ENCODE measurements at places on chromosomes 4 and X.

GRCh38 chr4:5922556-5922955 lies 29.7 kb upstream of the CRMP1 start:
- DNase-seq = no peak

- no peak for DNase-seq
Measured at GRCh38 chr4:183422962-183423631, 21.3 kb upstream of the CDKN2AIP start.

GRCh38 chr4:2649604-2650114 lies 106.5 kb downstream of the TNIP2 start:
- no peak for DNase-seq

DNA sequence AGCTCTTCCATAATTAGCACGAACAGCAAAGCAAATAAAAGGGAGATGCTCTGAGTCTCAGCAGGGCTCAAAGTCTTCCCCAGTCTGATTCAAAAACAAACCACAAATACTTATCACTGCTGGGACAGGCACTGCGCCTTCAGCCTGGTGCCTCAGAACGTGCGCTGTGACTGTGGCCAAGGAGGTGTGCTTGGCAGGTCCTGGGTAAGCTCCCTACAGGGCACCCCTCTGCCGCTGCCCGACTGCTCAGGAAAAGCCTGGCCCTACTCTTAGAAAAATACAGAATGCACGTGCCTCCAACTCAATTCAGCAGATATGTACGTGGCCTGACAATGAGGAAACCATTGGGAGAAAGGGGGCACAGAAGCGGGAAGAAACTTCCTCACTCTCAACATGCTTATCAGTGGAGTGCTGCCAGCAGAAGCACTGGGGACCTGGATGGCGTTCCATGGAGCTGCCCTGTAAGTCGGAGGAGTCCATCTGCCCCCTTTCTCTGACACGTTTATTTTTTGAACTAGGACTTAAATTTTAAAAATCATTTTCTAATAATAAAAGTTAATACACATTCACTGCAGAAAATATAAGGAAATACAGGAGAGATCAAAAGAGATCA lies 86.8 kb downstream of the GATB start:
- no peak for DNase-seq

GRCh38 chrX:51026862-51027261 lies 116.3 kb downstream of the BMP15 start:
- no peak for DNase-seq

DNA sequence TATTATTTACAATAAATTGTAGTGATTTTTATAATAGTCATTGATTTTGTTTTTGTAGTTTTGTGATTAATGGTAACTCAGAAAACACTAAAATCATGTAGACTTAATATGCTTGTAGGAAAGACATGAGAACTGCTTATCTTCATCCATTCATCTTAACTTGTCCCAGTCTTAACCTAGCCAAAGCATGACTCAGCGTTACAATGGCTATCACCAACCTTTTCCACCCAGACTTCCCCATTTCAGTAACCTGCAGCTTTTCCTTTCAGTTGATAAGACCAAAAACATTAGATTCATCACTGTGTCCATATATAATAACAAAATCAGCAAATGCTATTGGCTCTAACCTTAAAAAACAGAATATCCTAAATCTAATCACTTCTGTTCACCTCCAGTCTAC lies 106.2 kb upstream of the KLF8 start:
- no peak for DNase-seq

DNA sequence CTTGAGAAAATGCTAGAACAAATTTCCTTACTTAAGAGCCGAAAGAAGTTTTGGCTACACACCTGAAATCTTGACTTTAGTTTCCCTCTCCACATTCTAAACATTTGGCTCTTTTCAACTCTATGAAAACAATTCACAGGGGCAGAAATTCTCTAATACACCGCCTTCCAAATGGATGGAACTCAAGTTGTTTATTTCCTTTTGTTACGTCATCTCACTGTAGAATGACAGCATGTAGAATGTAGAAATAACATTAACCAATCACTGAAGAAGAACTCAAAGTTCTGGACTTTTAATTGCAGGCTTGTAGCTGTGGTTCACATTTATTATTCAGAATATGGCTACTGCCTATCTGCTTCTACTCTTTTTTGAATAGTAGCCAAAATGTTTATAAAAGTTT lies 1.9 kb downstream of the DMP1 start:
- DNase-seq = no peak

DNA sequence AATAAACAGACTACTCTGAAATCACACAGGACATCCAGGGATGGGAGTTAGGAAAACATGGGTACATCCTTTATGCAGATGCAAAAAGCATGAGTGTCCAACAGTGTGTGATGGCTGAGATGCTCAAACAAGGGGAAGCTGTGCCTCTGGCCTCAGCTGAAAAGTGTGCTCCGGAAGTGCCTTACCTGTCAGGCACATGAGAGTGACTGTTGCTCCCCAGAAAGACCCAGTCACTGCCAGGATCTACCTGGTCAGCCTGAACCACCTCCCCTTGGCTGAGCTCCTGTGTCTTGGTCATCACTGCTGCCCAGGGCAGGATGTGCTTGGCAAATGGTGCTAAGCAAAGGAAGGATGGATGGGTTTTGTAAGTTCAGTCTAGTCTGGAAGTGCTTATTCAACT lies 4.0 kb downstream of the PPP2R2C start:
- no peak for DNase-seq

GRCh38 chrX:135707880-135708279 lies 5.6 kb upstream of the CT45A1 start:
- DNase-seq = no peak

DNA sequence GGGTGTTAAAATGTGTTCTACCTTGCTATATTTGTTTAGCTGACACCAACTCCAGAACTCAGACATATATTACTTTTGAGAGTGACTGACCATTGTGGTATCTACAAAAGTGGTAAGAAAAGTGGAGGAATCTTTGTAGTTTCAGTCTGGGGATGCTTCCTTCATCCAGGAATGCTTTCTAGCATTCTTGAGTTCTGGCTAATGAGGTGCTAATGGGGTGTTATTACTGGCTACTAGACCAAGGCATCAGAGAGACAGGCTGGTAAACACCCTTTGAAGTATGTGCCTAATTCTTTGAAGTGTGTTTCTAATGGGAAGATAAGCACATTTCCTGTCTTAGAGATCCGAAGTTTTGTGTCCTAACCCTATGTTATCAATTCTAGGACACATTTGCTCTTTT lies 310.4 kb downstream of the SPRY1 start:
- no peak for DNase-seq

DNA sequence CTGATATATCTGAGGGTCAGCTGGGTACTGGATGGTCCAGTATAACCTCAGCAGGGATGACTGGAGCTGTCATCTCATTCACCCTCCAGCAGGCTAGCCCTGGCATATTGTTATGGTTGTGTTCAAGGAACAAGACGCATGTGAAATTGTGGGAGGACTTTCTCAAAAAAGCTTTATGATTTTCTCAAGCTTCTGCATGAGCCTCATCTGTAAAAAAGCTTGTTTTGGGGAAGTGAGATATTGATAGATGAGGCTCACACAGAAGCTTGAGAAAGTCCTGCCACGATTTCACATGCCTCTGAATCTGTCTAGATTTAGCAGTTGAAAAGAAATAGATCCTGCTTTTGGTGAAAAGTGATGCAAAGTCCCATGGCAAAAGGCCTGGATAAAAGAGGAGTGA lies 93.4 kb downstream of the SPCS3 start:
- no peak for DNase-seq

GRCh38 chrX:133669214-133669613 lies 253.9 kb upstream of the GPC4 start:
- DNase-seq = no peak

GRCh38 chrX:153672531-153673427 lies 834 bp downstream of the PNCK start:
- DNase-seq = no peak

DNA sequence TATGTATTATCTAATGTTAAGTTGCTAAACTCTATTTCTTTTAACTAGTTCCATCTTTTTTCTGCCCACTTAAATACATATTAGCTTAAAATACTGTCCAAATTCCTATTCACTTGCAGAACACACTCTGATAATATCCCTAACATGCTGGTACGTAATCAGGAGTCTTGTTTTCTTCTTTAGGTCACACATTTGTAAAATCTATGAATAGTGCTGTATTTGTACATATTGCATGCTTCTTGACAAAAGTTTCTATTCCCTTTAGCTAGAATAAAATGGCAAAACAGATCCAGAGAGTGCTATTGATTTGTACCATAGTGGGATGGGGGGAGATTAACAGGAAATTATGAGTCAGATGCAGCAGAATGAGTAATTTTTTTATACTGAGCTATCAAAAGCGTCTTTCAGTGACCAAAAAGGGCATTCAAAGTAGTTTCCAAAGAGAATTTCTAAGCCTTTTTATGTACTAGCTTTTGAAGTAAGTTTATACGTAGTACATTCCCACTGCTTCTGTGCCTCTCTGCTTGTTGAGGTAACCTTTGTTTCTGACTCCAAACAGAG lies 126.5 kb downstream of the PTPN13 start:
- DNase-seq = no peak

GRCh38 chr4:98929341-98930267 lies 671 bp upstream of the EIF4E start:
- peak; percentile 91 for DNase-seq

- DNase-seq = no peak
Measured at GRCh38 chrX:19674041-19674789, 158.9 kb upstream of the MAP3K15 start.

DNA sequence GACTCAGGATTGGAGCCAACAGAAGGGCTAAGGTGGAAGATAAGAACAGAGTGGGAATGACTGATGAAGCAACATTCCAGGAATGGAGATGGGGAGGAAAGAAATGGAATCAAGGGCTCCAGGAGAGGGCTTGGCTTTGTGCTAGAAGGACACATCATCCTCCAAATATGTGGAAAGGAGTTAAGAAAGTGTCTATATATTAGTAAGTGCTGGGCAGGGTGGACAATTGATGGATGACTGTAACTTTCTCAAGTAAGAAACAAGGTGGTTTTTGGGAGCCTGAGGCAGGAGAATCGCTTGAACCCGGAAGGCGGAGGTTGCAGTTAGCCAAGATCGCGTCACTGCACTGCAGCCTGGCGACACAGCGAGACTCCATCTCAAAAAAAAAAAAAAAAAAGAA lies 71.6 kb upstream of the NFKB1 start:
- no peak for DNase-seq

- DNase-seq = no peak
Measured at GRCh38 chr4:185847352-185848097, 35.5 kb upstream of the SORBS2 start.

- no peak for DNase-seq
Measured at GRCh38 chrX:18677161-18677869, 5.4 kb upstream of the RS1 start.

- no peak for DNase-seq
Measured at GRCh38 chr4:186563761-186564160, 8.4 kb upstream of the MTNR1A start.

DNA sequence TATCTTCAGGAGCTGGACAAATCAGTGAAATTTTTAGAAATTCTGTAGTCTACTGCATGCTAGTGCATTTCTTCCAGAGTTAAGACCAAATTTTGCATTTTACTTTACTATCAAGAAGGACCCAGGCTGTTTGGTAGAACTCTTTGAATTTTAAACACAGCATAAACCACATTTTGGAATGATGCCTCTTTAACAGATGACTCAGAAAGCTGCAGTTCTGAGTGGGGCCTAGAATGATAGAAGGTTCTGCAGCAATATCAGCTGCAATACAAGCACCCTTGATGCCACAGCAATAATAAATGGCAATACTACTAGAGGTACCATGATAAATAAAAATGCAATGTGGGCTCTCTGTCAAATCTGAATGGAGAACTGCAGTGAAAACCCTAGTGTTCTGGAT lies 198.7 kb downstream of the TMA16 start:
- DNase-seq = no peak
